ENCODE measurements at places on chromosomes 12 and 14. TPM values are rescaled to one million over a fixed set of nuclear protein-coding genes. Genes with fewer than 3 reads are reported as not detected.

The ALX1 gene
- total RNA-seq, result not detected

The SERPINA10 gene
- not detected for total RNA-seq

The PPM1H gene
- total RNA-seq, result 23.0 TPM

The CLEC1B gene
- not detected for total RNA-seq

The HCAR1 gene
- total RNA-seq, result not detected

DNA sequence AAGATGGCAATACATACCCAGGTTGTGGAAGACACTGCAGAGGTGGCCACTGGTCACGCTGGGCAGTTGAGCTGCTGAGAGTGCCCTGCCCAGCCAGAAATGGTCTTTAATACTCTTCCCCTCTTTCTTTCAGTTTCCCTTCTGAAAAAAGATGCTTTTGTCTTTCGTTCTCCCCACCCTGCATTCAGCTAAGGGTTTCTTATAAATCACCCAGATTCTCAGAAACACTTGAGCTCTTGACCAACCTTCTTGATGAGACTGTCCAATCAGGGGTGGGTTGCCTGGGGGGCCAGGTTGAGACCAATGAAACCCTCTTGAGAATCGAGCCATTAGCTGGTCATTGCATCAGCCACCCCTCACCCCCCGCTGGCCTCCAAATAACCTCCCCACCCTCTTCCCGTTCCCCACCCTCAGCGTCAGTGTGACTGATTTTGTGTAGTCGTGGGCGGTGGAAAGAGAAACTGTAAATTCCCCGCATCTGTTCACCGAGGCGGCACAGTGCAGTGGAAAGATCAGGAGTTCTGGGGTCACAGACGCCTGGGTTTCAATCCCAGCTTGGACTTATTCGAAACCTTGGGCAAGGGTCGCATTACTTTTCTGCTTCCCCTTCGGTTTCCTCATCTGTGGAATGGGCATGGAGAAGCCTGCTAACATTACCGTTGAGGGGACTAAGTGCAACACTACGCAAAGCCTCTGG, 52.3 kb downstream of the SLC25A47 start:
- H3K36me3 ChIP-seq, result peaks cover 23% of the 10 kb centered on the region
- H3K27ac ChIP-seq, result peak overlapping the region; percentile 100
- H3K27me3 ChIP-seq, result no peaks in the 10 kb centered on the region
- peak; percentile 91 for DNase-seq
- peaks cover 22% of the 10 kb centered on the region for H3K4me1 ChIP-seq

- H3K27ac ChIP-seq, result no peak overlapping the region
- H3K36me3 ChIP-seq, result no peaks in the 10 kb centered on the region
- DNase-seq, result no peak
- H3K27me3 ChIP-seq, result peaks cover 19% of the 10 kb centered on the region
- H3K4me3 ChIP-seq, result no peak overlapping the region
Observed at GRCh38 chr12:52216807-52217206, 16.2 kb upstream of the KRT7 start.

DNA sequence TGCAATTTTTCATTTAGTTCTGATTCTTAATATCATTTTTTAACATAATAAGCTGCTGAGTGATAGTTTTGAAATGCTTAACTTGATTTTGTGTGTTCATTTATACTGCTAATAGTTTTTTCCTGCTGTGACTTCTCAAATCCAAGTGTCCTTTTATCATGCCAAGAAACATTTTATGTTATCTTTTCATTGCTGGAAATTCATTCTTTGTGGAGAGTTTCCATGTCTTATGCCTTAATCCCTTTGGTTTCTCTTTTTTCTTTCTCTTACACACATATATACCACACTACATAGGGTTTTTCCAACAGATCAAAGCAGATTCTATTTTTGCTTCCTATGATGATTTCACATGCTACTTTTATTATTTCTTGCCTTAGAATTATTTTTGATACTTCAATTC, 981.1 kb downstream of the SLC6A15 start:
- no peak for DNase-seq
- no peaks in the 10 kb centered on the region for H3K27me3 ChIP-seq
- H3K4me1 ChIP-seq, result no peaks in the 10 kb centered on the region

DNA sequence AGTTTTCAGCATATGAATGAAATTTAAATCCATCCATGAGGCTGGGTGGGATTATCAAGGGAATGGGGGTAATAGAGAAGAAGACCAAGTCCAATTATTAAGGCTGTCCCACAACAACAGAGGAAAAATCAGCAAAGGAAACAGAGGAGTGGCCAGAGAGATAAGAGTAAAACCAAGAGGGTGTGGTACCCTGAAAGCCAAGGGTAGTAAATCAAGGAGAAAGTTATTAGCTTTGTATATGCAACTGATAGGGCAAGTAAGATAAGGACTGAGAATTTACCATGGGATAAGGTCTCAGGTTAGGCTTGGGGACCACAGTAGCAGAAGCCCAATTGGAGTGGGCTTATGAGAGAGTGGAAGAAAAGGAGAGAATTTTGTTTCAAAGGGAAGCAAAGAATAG, 134.5 kb downstream of the NUAK1 start:
- H3K36me3 ChIP-seq, result no peaks in the 10 kb centered on the region
- no peaks in the 10 kb centered on the region for H3K4me1 ChIP-seq
- H3K4me3 ChIP-seq, result no peak overlapping the region
- no peak overlapping the region for H3K27ac ChIP-seq
- no peaks in the 10 kb centered on the region for H3K27me3 ChIP-seq

- no peak overlapping the region for H3K27ac ChIP-seq
- 0 out of 3 replicates have a peak, but pooled peaks cover 2% of the 10 kb centered on the region for H3K36me3 ChIP-seq
- H3K4me1 ChIP-seq, result peaks cover 14% of the 10 kb centered on the region
- H3K27me3 ChIP-seq, result no peaks in the 10 kb centered on the region
- H3K4me3 ChIP-seq, result no peak overlapping the region
- no peak for DNase-seq
Observed at GRCh38 chr14:35257809-35258208, 34.4 kb upstream of the PSMA6 start.

- no peaks in the 10 kb centered on the region for H3K27me3 ChIP-seq
- no peaks in the 10 kb centered on the region for H3K36me3 ChIP-seq
- peak; percentile 7 for DNase-seq
- no peak overlapping the region for H3K27ac ChIP-seq
- no peak overlapping the region for H3K4me3 ChIP-seq
Observed at GRCh38 chr14:86057018-86057667, 527.2 kb downstream of the FLRT2 start.

DNA sequence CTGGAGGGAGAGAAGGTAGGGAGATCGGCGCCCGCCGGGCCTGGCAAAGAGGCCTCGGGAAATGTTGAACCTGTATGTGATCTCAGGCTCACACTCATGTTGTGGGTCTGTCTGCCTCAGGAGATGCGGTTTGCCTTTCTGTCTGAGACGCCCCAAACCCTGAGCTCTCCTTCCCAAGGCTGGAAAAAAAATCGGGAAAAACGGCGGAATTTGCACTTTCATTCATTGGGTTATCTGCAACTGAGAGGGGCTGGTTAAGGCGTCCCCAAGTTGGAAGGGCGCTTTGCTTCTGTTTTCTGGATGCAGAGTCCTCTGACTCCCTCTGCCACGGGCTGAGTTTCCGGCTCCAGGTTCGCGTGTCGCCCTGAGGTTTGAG, 5.0 kb upstream of the HOXC9 start:
- peak overlapping the region; percentile 94 for H3K27ac ChIP-seq
- no peaks in the 10 kb centered on the region for H3K36me3 ChIP-seq
- H3K27me3 ChIP-seq, result no peaks in the 10 kb centered on the region
- no peak for DNase-seq
- H3K4me1 ChIP-seq, result peaks cover 70% of the 10 kb centered on the region
- peak overlapping the region; percentile 61 for H3K4me3 ChIP-seq

- no peak overlapping the region for H3K4me3 ChIP-seq
- H3K27me3 ChIP-seq, result peaks cover 12% of the 10 kb centered on the region
- DNase-seq, result no peak
- no peak overlapping the region for H3K27ac ChIP-seq
Observed at GRCh38 chr12:3205742-3206519, 128.8 kb downstream of the TSPAN9 start.

DNA sequence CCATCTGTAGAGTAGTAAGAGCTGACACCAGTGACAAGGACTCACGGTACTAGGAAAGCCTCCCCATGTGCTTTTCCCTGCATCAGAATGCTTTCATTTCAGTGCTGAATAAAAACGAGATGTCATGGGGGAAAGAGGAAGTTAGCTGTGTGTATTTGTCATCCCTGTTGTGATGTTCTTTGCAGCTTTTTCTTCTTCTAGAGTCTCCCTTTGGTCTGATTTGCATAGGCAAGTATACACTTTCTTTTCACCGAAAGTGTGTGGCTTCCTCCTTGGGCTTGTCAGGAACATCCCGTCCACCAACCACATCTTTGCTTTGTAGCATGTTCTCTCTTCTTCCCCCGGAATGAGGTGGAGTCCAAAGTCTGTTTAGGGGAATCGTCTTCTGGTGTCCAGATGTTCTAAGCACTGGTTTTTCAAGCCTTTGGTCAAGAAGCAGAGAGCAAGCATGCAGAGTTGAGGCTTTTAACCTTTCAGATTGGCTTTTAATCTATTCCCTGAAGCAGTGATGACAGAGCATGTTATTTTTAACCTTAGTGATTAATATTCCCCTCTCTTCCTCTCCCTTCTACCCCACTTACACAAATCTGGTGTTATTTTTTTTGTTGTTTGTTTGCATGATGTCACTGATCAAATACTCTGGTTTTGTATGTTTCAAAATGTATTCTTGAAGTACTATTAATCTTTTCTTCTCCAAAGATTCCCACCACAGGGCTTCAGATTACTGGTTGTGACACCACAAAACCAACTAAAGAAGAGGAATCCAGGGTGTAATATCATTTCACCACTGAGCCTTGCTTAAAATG, 163.4 kb downstream of the SAMD4A start:
- H3K4me3 ChIP-seq, result peak overlapping the region; percentile 24
- peaks cover 29% of the 10 kb centered on the region for H3K4me1 ChIP-seq
- H3K27ac ChIP-seq, result peak overlapping the region; percentile 89
- DNase-seq, result no peak
- H3K36me3 ChIP-seq, result no peaks in the 10 kb centered on the region
- no peaks in the 10 kb centered on the region for H3K27me3 ChIP-seq

DNA sequence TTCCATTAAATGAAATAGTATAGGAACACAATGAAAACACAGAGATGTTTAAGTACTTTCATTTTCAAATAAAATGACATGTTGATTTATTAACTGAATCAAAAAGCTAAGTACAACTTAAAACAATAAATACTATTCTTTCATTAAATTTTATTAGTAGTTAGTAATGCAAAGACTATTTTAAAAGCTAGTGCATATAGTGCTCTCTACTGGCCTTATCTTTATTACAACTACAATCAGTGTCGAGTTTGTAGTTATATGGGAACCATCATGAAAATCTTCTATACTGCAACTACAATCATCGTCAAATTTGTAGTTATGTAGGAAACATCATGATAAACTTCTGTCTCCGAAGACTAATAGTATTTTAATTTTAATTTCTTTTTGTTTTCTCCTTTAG, 8.9 kb upstream of the LIN7A start:
- H3K27me3 ChIP-seq, result no peaks in the 10 kb centered on the region
- H3K4me1 ChIP-seq, result no peaks in the 10 kb centered on the region
- H3K27ac ChIP-seq, result no peak overlapping the region
- H3K36me3 ChIP-seq, result no peaks in the 10 kb centered on the region
- no peak for DNase-seq

DNA sequence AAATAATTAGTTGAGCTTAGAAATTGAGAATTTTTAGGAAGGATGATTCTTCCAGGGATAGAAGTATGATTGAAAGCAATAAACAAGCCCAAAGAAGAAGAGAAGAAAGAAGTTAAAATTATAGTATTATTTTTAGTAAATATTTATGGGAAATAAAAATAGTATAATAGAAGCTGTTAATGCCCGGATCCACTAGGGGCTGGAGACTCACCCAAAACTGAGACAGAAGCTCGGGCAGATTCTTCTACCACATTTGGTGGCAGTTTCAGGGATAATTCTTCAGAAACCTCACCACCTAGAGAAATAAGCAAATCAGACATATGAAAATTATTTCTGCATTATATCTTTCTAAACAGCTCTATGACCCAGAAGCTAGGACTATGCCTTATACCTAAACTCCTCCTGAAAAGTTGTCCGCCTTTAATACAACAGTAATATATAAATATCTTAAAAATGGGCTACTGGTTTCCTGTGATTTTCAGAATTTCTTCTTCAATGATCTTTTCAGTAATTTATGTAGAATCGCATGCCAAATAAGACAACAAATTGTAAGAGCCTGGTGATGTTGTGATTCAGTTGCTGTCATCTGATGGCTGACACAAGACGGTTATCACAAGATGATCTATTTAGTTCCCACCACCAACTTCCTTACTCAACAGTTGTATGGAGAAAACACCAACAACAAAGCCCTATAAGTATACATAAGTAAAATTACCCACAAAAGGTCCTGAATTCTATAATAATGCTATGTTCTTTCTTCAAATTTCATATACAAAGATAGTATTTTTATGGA, 35.6 kb downstream of the A2M start:
- no peaks in the 10 kb centered on the region for H3K27me3 ChIP-seq
- H3K4me1 ChIP-seq, result no peaks in the 10 kb centered on the region
- no peak for DNase-seq
- H3K4me3 ChIP-seq, result no peak overlapping the region
